ENCODE measurements at places on chromosomes 3 and 15.

GRCh38 chr3:81602781-81603180 lies 158.7 kb downstream of the GBE1 start:
- DNase-seq: no peak

DNA sequence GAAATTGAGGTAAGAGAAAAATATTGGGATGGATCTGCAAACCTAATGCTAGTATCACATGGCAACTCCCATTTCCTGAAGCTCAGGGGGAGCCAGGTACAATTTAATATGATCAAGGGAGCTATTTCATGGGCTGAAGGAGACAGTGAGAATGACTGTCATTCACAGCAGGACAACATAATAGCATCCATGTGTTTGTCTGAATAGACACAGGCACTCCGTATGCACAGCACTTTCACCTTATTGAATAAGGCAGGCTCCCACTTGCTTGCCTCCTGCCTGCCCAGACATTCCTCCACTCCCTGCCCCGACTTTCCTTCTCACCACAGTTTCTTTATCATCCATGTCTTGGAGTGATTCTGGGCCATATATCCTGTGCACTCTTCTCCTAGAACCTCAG lies 156.6 kb upstream of the SLC24A5 start:
- DNase-seq: no peak

DNA sequence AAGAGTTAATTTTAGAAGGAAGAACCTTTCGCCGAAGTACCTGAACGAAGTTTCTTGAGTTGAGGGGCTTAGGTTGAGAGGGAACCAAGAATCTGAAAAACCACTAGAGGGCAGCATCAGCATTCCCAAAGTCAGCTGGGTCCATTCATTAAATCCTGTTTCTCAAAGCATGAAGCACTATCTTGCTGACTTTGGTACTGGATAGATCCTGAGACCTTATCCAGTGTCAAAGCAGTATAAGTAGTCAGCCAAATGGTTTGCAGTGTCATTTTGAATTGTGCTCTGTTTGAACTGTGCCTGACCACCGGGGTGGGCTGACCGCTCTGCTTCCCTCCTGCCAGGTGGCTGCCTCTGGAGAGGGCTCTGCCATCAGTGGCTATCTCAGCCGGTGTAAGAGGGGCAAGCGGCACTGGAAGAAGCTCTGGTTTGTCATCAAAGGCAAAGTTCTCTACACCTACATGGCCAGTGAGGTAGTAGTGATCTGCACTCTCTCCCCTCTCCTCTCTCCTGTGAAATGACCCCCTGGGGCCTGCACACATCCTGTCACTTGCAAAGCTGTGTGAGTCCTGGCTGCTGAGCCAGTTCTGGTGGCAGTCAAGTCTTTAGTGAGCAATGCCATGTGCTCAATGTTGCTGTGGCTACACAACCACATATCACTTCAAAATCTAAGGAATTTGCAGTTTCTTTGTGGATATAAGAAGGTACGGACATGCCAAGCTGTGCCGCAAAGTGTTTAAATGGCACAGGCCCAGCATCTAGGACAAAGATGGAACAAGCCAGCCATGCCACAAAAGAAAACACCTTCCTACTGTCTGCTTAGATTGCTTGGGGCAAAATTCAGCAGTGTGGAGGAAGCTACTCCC lies 21.4 kb upstream of the NR2C2 start:
- DNase-seq: no peak

DNA sequence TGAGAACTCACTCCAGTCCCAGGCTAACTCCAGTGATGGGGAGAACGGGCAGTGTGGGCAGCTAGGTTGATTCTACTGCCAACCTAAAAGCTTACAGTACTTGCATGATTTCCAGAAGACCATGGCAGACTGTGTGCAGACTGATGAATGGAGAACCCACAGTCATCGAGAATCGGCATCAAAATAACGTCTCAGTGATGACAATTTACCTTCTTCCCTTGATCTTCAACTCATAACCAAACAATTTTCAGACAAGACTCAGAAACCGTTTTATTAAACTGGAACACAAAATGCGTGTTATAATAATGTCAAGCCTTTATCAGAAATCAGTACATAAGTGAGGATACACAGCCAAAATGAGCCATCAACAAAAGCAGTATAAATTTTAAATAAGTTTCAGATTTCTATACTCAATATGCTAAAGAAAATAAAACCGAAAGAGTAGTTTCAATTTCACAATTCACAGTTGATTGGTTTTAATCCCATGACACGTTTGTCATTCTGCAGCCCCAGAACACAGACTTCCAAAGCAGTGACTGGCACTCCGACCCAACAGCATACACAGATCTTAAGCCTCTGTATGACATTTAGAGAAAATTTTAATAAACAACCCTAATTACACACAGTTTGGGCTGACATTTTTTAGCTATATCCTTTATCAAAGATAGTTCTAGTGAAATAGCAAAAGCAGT lies 54.5 kb downstream of the ZMAT3 start:
- DNase-seq: no peak

- no peak for DNase-seq
These were observed 74.2 kb downstream of the PGPEP1L start for GRCh38 chr15:98933406-98933805.

- DNase-seq: no peak
These were observed 15.9 kb downstream of the HRH1 start for GRCh38 chr3:11170052-11170770.

DNA sequence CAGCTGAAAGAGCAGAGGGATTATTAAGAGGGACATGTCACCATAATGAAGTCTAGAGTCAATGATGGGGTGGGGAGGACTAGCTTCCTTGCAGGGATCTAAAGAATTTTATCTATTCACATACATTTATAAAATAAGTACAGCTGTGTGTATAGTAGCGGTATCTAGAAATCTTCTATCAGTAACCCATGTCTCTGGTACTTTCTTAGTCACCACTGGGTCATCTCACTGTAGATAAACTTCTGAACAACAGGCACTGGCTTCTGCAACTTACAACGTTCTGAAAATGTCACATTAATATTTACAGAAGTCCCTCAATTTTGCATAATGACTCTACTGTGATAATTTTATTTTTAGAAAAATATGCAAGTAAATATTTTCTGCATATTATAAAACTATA lies 401.7 kb downstream of the TBC1D5 start:
- DNase-seq: no peak

DNA sequence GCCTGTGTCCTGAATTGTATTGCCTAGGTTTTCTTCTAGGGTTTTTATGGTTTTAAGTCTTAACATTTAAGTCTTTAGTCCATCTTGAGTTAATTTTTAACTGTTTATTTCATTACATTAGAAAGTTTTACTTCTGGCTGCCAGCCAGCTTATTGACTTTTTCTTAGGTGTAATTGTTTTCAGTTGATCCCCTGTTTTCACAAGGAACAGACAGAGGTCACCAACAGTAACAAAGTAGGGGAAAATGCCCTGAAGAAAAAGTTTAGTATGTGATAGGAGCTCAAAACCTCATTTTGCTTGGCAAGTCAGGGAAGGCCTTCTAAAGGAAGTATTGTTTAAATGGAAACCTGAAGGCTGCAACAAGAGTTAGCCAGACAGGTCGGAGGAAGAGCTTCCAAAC lies 10.4 kb downstream of the WDR48 start:
- no peak for DNase-seq

GRCh38 chr3:35448681-35449080 lies 190.6 kb upstream of the ARPP21 start:
- no peak for DNase-seq

- no peak for DNase-seq
These were observed 145.1 kb downstream of the NFKBIZ start for GRCh38 chr3:101994386-101994785.

DNA sequence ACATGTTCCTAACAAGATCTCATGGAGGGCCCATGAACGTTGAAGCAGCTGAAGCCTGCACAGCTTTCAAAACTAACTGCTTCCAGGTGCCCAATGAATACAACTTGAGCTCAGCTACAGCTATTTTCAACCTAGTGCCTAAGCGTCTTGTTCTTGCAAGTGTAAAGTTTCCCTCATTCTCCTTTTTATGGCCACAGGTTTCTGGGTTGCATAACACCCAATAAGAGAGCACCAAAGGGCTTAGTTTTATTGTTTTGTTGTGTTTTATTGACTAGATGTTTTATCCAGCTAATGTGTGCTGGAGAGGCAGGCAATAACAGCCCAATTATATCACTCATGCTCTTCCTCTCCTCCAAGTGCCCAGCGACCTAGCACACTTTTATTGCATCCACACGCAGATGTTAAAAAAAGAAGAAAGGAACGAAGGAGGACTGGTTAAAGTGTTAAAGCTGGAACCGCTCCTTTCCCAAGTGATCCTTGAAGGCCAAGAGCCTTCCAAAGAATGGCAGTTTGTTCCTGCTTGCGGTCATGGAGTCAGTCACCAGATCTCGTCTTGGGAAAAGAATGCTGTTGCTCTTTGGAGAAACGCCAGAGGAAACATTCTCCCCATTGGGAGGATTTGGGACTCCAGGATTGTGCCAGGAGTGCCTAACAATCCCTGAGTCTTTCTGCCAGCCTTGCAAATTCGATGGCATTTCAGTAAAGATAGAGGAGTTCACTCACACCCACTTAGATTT lies 156.9 kb downstream of the MEX3B start:
- DNase-seq: no peak

GRCh38 chr3:195752546-195753331 lies 32.0 kb downstream of the MUC20 start:
- DNase-seq: no peak

- DNase-seq: no peak
These were observed 78.7 kb downstream of the POLQ start for GRCh38 chr3:121467085-121467484.

DNA sequence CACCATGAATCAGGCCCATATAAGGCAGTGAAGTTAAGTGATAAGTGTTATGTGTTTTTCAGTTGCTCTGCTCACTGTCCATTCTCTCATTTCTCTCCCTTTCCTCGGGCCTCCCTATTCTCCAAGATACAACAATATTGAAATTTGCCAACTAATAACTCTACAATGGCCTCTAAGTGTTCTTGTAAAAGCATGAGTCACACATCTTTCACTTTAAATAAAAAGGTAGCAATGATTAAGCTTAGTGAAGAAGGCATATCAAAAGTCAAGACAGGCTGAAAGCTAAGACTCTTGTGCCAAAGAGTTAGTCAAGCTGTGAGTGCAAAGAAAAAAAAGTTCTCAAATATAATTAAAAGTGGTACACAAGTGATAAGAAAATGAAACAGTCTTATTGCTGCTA lies 675.4 kb downstream of the OTOL1 start:
- DNase-seq: no peak

GRCh38 chr3:111519178-111519855 lies 22.7 kb upstream of the CD96 start:
- no peak for DNase-seq

DNA sequence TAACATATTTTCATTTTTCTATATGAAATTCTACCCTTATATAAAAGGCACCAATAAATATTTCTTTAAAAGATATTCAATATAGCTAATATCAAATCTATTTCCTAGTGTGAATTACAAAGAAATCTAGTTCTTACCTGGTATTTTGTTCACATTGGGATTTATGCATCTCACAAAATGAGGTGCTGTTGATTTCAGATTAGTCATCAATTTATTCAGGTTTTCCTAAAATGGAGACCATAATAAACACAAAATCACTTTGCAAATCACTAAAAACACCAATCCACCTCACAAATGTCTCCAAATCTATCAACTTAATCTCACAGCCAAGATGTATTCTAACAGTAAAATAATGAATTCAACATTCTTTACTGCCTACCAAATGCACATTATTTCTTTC lies 51.2 kb downstream of the MYH15 start:
- DNase-seq: no peak

DNA sequence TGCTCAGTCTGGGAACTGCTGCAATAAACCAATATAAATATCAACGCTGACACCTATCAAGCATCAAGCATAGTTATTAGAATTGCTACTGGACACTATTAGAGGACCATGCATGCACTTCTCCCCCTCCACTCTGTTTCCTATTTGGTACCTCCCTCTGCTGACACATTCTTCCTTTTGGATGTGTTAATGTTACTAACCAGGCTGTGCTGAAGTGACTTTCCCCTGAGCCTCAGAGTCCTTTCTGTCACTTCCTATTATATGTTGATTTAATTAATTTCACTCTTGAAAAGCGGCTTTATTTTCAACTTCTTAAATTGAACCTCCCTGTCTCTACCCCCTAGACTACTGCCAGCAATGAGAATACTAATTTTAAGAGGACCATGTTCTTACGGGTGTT lies 379.1 kb downstream of the MCTP2 start:
- DNase-seq: no peak

DNA sequence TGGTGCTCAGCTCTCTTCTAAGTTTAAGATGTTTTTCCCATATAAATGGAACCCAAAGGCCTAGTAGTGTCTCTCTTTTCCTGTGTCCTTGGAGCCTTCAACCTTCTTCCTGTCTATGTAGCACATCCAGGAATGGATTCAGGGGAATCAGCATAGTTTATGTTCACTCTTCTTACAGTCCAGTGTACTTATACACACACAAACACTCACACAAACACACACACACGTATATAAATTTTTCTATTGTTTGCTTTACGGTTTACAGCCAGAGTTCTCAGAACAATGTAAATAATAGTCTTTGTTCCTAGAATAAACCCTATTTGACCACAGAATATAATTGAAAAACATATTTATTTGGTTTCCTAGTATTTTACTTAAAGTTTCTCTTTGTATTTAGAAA lies 36.9 kb downstream of the STAC start:
- DNase-seq: no peak

- DNase-seq: no peak
These were observed 499.0 kb upstream of the ATP11B start for GRCh38 chr3:182294256-182294655.

- DNase-seq: no peak
These were observed 24.8 kb downstream of the LINGO1 start for GRCh38 chr15:77607894-77608261.

GRCh38 chr15:95995375-95996168 lies 334.9 kb upstream of the NR2F2 start:
- no peak for DNase-seq

DNA sequence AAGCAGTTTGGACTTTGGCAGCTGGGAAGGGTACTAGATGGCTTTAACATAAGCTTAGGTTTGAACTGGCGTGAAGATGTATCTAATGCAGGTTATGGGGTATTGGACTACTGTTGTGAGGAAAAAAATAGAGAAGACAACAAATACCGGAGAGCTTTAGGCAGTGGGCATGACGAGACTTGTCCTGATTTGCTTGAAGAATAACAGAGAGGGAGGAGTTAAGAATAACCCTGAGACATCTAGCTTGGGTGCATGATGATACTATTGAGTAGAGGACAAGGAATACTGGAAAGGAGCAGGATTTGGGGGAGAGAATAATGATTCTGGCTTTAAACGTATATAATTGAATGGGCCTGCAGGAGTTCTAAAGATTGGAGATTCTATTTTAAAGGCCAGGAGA lies 249.5 kb upstream of the AZI2 start:
- DNase-seq: no peak

Measured in cortex of kidney (tissue), 1 donor.